Aorta (tissue), 5 donors: ENCODE measurements at places on chromosomes 13 and 19. TPM values are rescaled to one million over a fixed set of nuclear protein-coding genes. Genes with fewer than 3 reads are reported as not detected.

GRCh38 chr13:59000770-59001169 lies 1163.0 kb downstream of the DIAPH3 start:
- H3K36me3 ChIP-seq = no peaks in the 10 kb centered on the region
- no peak overlapping the region for H3K4me3 ChIP-seq
- no peak overlapping the region for H3K27ac ChIP-seq
- no peaks in the 10 kb centered on the region for H3K4me1 ChIP-seq
- no peaks in the 10 kb centered on the region for H3K27me3 ChIP-seq

DNA sequence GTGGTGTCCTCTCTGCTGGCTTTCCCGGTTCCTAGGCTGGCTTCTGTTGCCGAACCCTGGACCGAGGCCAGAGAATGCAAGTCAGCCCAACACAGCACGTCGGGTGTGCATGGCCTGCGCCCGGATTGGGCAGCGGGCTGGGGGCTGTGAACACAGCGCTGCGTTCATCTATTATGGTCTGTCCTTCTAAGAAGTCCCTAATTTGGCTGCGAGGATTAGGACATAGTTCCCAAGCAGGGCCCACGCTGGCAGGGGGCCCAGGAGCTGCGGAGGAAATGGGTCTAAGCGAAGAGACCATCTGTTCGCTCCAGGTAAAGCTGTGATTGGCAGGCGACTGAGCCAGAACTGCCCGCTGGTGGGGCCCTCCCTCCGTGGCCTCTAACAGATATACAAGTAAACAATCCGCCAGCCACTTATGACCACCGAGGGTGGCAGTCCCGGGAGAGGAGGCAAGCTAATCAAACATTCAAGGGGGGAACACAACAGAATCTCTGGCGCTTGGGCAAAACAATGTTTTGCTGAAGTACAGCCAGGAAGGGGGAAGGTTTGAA lies 6.0 kb downstream of the SYCE2 start:
- no peaks in the 10 kb centered on the region for H3K4me1 ChIP-seq
- H3K27ac ChIP-seq = peak overlapping the region; percentile 9
- DNase-seq = peak; percentile 89
- no peaks in the 10 kb centered on the region for H3K27me3 ChIP-seq
- H3K4me3 ChIP-seq = no peak overlapping the region

DNA sequence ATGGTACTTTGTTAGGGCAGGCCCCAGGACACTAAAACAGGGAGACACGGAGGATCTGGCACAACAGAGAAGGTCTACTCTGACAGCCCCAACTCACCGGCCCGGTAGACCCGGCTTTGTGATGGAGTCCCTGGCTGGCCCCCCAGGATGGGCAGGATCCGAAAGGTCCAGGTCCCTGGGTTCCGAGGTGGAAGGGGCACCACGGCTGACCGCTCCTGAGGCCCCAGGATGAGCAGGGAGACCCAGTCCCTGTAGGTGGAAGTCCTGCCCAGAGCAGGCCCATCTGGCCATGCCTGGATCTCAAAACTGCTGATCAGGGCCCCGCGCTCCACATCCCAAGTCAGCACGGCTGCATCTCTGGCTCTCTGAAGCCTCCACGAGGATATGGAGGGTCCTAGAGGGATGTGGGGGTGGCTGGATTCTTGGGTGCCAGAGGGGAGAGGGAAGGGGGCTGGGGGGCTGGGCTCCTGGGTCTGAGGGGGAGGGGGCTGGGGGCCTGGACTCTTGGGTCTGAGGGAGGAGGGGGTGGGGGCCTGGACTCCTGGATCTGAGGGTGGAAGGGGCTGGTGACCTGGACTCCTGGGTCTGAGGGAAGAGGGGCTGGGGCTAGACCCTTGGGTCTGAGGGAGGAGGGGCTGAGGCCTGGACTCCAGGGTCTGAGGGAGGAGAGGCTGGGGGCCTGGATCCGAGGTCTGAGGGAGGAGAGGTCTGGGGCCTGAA lies 4.6 kb downstream of the VSIG10L start:
- H3K4me3 ChIP-seq = no peak overlapping the region
- no peak for DNase-seq
- no peaks in the 10 kb centered on the region for H3K4me1 ChIP-seq
- no peaks in the 10 kb centered on the region for H3K36me3 ChIP-seq
- H3K27me3 ChIP-seq = no peaks in the 10 kb centered on the region

GRCh38 chr19:29411113-29411581 lies 114.6 kb upstream of the VSTM2B start:
- no peak overlapping the region for H3K27ac ChIP-seq
- H3K27me3 ChIP-seq = no peaks in the 10 kb centered on the region
- no peaks in the 10 kb centered on the region for H3K4me1 ChIP-seq
- H3K36me3 ChIP-seq = no peaks in the 10 kb centered on the region
- no peak for DNase-seq

DNA sequence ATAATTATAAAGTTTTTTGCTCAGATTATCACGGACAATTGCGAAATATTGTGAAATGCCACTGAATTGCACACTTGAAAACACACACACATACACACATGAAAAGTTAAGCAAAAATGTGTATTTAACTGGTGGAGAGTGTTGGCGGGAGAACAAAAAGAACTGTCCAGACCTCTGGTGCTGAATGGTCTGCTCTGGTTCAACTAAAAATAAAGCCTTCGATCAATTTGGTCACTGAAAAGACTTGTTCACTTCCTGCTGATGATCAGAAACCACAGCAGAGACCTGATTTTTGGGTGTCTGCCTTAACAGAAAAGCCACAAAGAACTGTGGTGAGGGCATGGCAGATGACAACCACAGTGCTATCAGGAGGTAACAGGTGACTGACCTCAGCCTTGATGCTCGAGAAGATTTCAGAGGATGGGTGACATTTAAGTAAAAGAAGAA lies 4.0 kb upstream of the IGFL1 start:
- DNase-seq = no peak
- no peak overlapping the region for H3K27ac ChIP-seq
- H3K27me3 ChIP-seq = no peaks in the 10 kb centered on the region
- H3K36me3 ChIP-seq = no peaks in the 10 kb centered on the region
- no peak overlapping the region for H3K4me3 ChIP-seq

DNA sequence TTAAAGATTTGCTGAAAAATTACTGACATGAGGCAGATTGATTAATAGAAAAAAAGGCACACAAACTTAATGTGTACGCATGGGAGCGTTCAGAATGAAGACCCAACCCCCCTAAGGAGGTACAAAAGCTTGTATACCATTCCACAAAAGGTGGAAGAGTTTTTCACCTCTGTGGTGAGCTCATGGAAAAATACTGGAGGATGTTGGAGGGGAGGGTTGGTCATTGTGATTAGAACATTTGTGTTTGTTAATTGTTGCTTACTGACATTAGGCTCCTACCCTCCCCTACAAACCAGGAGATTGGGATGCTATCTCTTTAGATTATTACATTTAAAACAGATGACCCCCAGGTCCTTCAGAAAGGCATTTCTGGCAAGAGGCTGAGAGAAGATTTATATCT lies 1973.3 kb downstream of the OLFM4 start:
- H3K27ac ChIP-seq = no peak overlapping the region
- H3K4me3 ChIP-seq = no peak overlapping the region
- H3K4me1 ChIP-seq = no peaks in the 10 kb centered on the region
- DNase-seq = no peak
- no peaks in the 10 kb centered on the region for H3K27me3 ChIP-seq
- H3K36me3 ChIP-seq = no peaks in the 10 kb centered on the region

DNA sequence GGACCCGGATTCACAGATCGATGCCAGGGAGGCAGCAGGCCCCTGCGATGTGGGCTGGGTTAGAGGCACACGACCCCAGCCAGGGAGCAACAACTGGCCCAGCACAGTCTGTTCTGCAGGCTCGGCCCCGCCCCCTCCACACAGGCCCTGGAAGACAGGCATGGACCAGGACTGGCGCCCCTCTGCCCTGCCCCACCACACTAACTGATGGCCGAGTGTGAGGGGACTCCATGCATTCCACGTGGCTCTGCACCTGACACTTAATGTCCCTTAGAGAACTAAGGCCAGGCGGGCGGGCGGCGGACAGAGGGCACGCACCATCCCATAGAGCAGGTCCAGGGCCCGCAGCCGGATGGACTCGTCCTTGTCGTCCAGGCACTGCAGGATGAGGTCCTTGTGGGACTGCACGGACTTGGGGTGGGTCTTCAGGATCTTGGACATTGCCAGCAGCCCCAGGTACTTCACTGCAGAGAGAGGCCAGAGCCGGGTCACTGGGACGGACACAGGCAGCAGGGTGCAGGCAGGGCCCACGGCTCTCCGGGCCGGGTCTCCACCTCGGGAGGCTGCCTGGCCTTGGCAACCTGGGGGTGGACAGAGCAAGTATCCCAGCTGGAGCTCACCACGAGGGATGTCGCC lies 24.8 kb downstream of the IZUMO4 start:
- no peaks in the 10 kb centered on the region for H3K27me3 ChIP-seq
- H3K4me3 ChIP-seq = no peak overlapping the region

GRCh38 chr13:75334634-75335447 lies 147.1 kb downstream of the TBC1D4 start:
- DNase-seq = no peak
- no peak overlapping the region for H3K4me3 ChIP-seq
- H3K4me1 ChIP-seq = no peaks in the 10 kb centered on the region
- H3K27me3 ChIP-seq = no peaks in the 10 kb centered on the region
- H3K27ac ChIP-seq = no peak overlapping the region
- H3K36me3 ChIP-seq = peaks cover 2% of the 10 kb centered on the region

- H3K4me3 ChIP-seq = no peak overlapping the region
- no peaks in the 10 kb centered on the region for H3K4me1 ChIP-seq
- no peaks in the 10 kb centered on the region for H3K36me3 ChIP-seq
- no peak overlapping the region for H3K27ac ChIP-seq
- no peak for DNase-seq
Observed at GRCh38 chr13:23105051-23105450, 75.7 kb upstream of the SGCG start.

Gene MISP3
- total RNA-seq = 2.2 TPM

Gene GJB2
- 3.3 TPM for total RNA-seq
